Mesothelial cell of epicardium (in vitro differentiated cells): ENCODE measurements at places on chromosomes 11 and 22.

DNA sequence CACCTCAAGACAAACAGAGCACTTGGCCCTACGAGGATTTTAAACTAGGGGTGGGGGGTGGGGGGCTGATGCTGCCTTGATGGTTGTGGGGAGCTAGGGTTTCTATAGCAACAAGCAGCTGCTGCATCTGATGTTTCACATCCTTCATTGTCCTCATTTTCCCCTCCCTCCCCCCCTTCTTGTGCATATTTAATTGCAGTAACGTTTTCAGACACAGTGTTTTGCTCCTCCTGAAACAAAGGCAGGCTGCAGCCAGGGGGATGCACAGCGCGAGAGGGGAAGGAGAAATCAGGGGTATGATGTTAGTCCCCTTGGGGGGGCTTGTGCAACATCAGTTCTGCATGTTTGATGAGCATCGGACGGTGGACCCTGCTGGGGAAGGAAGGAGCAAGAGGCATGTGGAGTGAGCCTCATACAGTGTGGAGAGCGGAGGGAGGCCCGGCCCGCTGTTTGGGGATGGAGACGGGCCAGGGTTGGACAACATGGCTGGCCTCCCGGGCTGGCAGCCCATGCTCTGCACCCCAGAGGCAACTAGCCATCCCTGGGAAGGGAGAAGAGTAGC lies 208.3 kb downstream of the CEP164 start:
- DNase-seq = no peak

GRCh38 chr11:31830406-31830805 lies 19.3 kb upstream of the PAX6 start:
- DNase-seq = no peak

DNA sequence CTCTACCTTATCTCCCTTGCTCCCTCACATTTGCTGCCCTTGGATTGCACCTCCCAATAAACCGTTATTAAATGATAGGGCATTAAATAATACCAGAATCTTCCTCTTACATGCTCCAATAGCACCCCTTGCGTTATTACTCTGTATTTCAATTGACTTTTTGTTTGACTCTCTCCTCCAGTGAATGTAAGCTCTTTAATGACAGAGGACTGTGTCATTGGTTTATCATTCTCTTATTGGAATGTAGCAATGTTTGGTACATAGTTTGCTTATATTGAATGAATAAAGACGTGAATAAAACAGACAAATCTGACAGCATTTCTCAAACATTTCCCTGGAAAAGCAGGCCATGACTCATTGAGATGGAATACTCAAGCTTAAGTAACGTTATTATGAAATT lies 8.7 kb upstream of the MPEG1 start:
- no peak for DNase-seq

DNA sequence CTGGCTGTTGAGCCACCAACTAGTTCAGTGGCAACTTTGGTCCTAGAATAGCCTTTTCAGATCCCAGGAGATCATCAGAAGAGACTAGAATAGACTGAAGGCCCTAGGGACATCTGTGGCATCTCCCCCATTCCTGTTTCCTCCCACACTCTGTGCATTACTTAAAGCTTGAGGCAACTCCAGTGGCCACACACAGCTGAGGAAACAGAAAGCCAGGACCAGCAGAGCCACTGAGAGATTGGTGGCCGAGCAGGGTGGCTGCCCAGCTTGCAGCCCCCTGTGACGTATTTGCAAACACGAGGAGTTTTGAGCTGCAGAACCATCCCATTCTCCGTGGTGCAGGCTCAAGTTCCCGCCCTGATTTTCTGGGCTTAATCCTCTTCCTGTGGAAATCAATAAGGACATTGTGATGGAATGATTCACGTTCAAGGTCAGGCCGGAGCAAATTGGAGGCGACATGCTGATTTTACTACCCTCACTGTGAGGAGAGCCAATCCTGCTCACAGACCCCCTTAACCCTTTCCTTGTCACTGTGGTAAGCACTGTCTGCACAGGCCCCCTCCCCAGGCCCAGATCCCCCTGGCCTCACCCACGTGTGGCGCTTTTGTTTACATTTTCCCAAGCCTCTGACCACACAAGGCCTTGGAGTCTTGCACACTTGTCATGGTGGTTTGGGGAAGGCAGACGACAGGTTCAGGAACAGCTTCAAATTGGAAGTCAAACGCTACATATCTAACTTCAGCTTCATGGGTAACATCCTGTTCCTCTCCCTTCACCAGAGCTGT lies 69.1 kb upstream of the MYOD1 start:
- DNase-seq = no peak

GRCh38 chr22:17257121-17258001 lies 38.1 kb upstream of the ADA2 start:
- DNase-seq = no peak

- no peak for DNase-seq
Observed at GRCh38 chr11:22795914-22796313, 33.7 kb downstream of the SVIP start.

DNA sequence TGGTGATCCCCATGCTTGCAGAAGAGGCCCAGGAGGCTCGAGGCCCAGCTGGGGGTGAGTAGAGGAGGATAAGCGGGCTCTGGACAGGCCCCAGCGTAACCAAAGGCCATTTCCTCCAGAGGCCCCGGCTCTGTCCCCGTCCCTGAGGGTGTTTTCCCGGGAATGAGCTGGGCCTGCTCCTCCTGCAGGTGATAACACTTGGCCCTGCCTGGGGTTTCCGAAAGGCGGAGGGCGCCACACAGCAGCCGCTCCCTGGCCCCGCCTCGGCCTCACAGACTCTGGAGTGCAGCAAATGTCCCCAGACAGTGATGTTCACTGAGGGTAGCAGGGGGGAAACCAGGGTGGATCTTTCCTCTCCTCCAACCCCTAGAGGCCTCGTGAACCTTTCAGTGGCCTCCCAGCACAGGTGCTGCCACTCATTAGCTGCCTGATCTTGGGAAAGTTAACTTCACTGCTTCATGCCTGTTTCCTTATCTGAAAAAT lies 10.5 kb upstream of the MGAT3 start:
- DNase-seq = no peak

DNA sequence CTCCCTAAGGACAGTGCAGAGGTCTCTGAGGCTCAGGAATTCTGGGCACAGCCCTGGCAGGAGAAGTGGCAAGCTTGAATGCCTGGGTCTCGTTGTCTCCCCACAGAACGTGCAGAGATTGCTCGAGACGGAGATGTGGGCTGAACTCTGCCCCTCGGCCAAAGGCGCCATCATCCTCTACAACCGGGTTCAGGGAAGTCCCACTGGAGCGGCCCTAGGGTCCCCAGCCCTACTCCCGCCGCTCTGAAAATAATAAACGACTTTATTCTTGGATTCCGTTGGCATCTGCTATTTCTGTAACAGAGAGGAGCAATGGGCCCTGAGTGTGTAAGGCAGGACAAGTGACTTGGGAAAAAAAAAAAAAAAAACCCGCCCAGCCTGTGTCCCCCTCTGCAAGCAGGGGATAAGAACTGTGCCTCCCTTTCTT lies 591 bp upstream of the DNAJC4 start:
- DNase-seq = no peak

DNA sequence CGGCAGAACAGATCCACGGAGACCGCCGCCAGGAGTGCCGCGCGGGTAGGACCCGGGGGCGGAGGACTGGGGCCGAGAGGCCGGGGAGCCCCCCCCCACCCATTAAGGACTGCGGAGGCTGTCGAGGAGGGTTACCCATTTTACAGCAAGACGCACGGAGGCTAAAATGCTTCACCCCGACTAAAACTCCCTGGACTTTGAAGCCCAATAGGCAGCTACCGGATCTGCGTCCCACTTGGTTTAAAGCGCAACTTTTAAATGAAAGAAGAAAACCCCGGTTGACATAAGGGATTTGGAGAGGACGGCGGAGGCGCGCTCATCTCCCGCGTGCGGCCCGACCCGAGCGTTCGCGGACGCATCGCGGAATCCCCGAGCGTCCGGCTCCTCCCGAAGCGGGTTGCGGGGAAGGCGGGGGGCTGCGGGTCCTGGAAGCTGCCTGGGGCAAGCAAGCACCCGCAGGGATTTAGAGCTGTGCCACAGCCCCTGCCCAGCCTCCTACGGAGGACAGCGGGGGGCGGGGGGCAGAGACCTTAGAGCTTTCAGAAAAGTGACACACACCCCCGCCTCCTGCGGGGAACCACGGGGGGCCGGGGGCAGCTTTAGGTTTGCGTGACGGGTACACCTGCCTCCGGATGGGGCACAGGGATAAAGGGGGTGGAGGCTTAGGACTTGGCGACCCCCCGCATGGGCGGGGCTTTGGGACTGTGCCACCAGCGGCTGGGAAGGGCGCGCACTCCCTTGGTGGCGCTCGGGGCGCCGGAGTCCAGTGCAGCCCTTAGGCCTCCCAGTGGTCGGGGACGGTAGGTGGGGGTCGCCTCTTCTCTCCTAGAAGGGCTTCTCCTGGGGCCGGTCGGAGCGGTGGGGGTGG lies 760 bp upstream of the CELSR1 start:
- no peak for DNase-seq

DNA sequence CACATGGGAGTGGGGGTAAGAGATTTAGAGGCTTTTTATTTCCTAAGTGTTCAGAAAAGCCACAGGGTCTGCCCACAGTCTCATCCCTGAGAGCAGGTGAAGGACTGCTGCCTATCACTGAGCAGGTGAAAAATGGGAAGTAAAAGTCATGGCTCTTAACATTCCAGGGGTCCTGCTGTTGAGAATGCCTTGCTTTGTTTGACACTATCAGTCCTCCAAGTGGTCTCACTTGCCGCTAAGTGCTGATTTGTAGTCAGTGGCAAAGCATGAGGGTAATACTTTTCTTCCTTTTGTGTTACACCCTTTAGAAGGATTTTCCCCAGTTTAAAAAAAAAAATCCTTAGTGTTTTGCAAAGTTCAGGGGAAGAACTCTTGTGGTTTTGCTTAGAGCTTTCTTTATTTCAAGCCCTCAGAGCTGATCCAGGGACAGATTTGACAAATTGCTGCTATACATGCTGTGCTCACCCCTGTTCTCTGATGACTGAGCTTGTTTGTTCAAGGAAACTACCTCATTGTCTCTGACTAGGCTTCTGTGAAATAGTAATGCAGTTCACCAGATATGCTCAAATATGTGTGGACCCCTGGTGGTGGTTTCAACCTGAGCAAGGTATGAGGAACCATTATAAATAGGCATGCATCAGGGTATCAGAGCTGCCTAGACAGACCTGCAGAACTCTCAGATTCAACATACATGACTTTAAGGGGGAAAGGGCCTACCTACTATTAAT lies 141.0 kb downstream of the ARHGAP42 start:
- no peak for DNase-seq

- no peak for DNase-seq
Observed at GRCh38 chr11:16839821-16840220, 101.4 kb downstream of the C11orf58 start.

GRCh38 chr22:37145180-37146050 lies 4.3 kb downstream of the IL2RB start:
- DNase-seq = no peak
